Right atrium auricular region (tissue), 2 donors: ENCODE measurements at places on chromosomes 12 and 14.

- H3K4me1 ChIP-seq, result no peaks in the 10 kb centered on the region
- H3K36me3 ChIP-seq, result no peaks in the 10 kb centered on the region
- DNase-seq, result no peak
- H3K27ac ChIP-seq, result no peak overlapping the region
- no peaks in the 10 kb centered on the region for H3K27me3 ChIP-seq
Measured at GRCh38 chr14:32258336-32258993, 55.4 kb upstream of the RNU6-8 start.

GRCh38 chr14:87901236-87901635 is 91.7 kb downstream of the GALC start:
- H3K27me3 ChIP-seq, result no peaks in the 10 kb centered on the region
- DNase-seq, result no peak
- H3K36me3 ChIP-seq, result no peaks in the 10 kb centered on the region
- H3K27ac ChIP-seq, result no peak overlapping the region

DNA sequence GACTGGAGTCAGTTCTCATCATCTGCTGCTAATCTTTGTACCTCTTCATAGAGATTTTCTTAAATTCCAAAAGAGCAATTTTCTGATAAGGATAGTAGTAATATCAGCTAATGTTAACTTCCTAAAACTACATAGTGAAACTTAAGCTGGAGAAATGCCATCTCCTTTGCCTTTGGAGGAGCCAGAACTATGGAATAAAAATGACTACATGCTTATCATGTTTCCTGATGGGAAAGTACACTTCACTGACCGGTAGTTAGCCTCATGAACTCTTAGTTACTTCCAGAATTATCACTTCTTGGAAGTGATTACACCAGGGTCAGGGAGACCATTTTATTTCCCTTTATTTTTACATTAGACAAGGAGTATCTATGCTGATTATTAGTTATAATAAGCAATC is 1222.1 kb upstream of the TMEM132C start:
- H3K4me3 ChIP-seq, result no peak overlapping the region
- H3K36me3 ChIP-seq, result no peaks in the 10 kb centered on the region
- no peak for DNase-seq
- H3K4me1 ChIP-seq, result no peaks in the 10 kb centered on the region
- no peak overlapping the region for H3K27ac ChIP-seq

GRCh38 chr12:78101113-78101876 is 270.6 kb downstream of the NAV3 start:
- H3K36me3 ChIP-seq, result no peaks in the 10 kb centered on the region
- no peak for DNase-seq
- no peak overlapping the region for H3K27ac ChIP-seq
- no peak overlapping the region for H3K4me3 ChIP-seq
- H3K27me3 ChIP-seq, result no peaks in the 10 kb centered on the region

DNA sequence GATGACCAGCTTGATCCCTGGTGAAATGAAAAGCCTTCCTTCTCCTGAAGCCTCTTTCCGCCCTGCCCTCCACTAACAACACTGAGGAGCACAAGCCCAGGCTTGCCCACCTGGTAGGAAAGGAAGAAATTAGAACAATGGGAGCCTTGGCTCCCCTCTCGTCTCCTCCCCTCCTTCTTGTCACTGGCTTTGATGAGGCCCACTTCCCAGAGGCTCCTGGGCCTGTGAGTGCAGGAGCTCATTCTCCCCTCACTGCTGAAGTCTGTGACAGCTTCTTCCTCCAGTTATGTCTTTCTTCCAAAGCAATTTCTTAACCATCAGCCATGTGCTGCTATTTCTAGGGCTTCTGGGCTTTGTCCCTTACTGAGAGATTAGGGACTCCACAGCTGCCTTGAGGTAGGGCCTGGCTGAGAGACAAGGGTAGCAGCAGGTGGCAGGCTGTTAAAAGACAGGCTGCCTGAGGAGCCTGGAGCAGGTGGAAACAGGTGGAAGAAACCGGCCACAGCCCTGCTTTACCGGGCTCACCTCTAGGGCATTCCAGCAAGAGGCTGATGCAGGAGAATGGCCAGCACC is 53.6 kb upstream of the SRSF5 start:
- H3K4me3 ChIP-seq, result no peak overlapping the region
- peak overlapping the region; percentile 29 for H3K27ac ChIP-seq
- peaks cover 54% of the 10 kb centered on the region for H3K4me1 ChIP-seq

GRCh38 chr12:7271893-7272514 is 31.9 kb upstream of the ACSM4 start:
- H3K4me1 ChIP-seq, result no peaks in the 10 kb centered on the region
- H3K27me3 ChIP-seq, result no peaks in the 10 kb centered on the region
- H3K27ac ChIP-seq, result no peak overlapping the region
- no peak overlapping the region for H3K4me3 ChIP-seq

GRCh38 chr12:108568338-108569154 is 6.2 kb downstream of the ISCU start:
- peaks cover 58% of the 10 kb centered on the region for H3K36me3 ChIP-seq
- no peak for DNase-seq
- no peak overlapping the region for H3K4me3 ChIP-seq
- no peaks in the 10 kb centered on the region for H3K4me1 ChIP-seq
- no peaks in the 10 kb centered on the region for H3K27me3 ChIP-seq
- H3K27ac ChIP-seq, result peak overlapping the region; percentile 13

DNA sequence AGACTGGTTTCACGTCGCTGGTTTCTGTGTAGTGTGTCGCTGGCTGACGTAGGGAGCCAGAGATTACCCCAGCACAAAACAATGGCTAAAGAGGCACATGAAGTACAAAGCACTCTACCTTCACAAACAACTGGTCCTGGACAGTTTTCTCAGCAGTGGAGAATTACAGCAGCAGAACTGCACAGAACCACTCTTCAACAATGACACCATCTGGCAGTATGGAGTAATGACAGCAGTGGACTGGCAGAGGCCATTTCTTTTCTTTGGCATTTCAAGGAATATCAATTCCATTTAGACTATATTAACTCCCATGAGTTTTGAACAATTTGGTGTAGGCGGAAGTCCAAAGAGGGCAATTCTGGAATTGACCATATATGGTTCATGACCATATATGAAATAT is 1074.1 kb downstream of the AACS start:
- H3K27me3 ChIP-seq, result no peaks in the 10 kb centered on the region
- H3K27ac ChIP-seq, result no peak overlapping the region
- DNase-seq, result no peak
- no peaks in the 10 kb centered on the region for H3K4me1 ChIP-seq
- no peak overlapping the region for H3K4me3 ChIP-seq
- H3K36me3 ChIP-seq, result no peaks in the 10 kb centered on the region

DNA sequence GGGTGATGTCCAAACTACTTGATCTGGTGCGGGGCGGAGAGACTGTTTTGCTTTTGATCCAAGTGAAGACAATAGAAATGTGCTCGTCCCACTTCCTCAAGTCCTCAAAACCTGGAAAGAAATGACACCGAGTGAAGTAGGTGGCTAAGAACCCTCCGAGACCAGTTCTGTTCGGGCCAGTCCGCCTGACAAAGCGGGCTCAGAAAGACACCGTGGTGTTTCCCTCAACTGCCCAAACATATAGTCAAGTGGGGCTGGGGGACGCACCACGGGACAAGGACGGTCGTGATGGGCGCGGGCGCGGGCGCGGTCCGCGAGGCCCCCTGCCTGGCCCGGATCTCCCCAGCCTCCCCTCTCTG is 1.6 kb downstream of the PHLDA1 start:
- peak overlapping the region; percentile 88 for H3K4me3 ChIP-seq
- no peaks in the 10 kb centered on the region for H3K27me3 ChIP-seq
- H3K27ac ChIP-seq, result peak overlapping the region; percentile 93
- DNase-seq, result no peak
- peaks cover 21% of the 10 kb centered on the region for H3K4me1 ChIP-seq

- no peak overlapping the region for H3K4me3 ChIP-seq
- DNase-seq, result no peak
- no peaks in the 10 kb centered on the region for H3K27me3 ChIP-seq
Measured at GRCh38 chr14:21486640-21487087, 9.7 kb downstream of the TOX4 start.

GRCh38 chr12:118689793-118690192 is 291.5 kb upstream of the SRRM4 start:
- no peak overlapping the region for H3K4me3 ChIP-seq
- no peaks in the 10 kb centered on the region for H3K27me3 ChIP-seq
- H3K4me1 ChIP-seq, result no peaks in the 10 kb centered on the region
- no peak for DNase-seq
- no peaks in the 10 kb centered on the region for H3K36me3 ChIP-seq

- no peak for DNase-seq
- H3K27ac ChIP-seq, result no peak overlapping the region
- no peaks in the 10 kb centered on the region for H3K27me3 ChIP-seq
- peaks cover 4% of the 10 kb centered on the region for H3K4me1 ChIP-seq
- H3K36me3 ChIP-seq, result no peaks in the 10 kb centered on the region
Measured at GRCh38 chr12:29547864-29548263, 50.4 kb upstream of the OVCH1 start.

DNA sequence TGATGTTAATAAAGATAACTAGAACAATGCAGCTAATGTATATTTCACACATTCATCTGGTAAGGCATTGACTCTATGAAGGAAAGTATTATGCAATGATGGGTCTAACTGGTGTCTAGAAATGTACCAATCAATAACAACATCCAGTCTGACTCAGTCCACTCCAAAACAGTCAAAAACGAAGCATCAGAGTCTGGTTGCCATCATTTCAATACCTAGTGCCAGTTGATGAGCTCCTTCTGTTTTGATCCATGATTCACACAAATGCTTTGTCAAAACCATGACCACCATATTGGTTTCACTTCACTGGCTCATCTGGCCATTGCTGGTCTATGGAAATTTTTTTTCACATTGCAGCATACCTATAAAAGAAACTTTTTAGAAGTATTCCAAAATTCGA is 747.2 kb upstream of the TMEM132C start:
- DNase-seq, result no peak
- no peaks in the 10 kb centered on the region for H3K4me1 ChIP-seq
- no peak overlapping the region for H3K27ac ChIP-seq
- no peak overlapping the region for H3K4me3 ChIP-seq
- H3K36me3 ChIP-seq, result no peaks in the 10 kb centered on the region
- H3K27me3 ChIP-seq, result no peaks in the 10 kb centered on the region

DNA sequence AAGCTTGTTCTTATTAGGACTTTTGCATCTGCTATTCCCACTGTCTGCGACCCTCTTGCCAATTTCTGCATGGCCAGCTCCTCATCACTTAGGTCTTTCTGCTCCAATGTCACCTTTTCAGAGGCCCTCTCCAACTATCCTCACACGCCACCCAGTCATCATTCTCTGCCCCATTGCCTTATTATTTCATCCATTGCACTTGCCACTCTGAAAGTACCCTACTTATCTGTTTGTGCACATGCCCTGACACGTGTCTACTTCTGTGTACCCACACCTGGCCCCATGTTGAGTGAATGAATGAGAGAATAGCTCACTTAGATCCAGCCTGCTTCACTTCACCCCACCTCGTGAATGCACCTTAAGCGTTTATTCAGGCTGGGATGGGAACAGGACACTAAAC is 218.7 kb upstream of the TBX3 start:
- H3K36me3 ChIP-seq, result no peaks in the 10 kb centered on the region
- H3K4me1 ChIP-seq, result no peaks in the 10 kb centered on the region
- H3K27ac ChIP-seq, result no peak overlapping the region
- DNase-seq, result no peak

DNA sequence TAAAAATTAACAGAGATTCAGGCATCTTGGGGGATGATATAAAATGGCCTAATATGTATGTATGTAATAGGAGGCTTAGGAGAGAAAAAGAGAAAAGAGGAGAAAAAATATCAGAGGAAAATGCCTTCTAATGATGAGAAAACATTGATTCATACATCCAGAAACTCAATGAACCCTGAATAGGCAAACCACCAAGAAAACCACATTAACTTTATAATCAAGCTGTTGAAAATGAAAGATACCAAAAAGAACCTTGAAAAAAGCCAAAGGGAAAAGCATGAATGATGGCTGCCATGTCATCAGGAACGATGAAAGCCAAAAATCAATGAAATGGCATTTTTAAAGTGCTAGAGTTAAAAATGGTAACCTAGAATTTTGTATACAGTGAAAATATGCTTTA is 180.2 kb downstream of the EPS8 start:
- no peak for DNase-seq
- H3K27me3 ChIP-seq, result no peaks in the 10 kb centered on the region
- H3K27ac ChIP-seq, result no peak overlapping the region
- no peak overlapping the region for H3K4me3 ChIP-seq

- no peak overlapping the region for H3K4me3 ChIP-seq
- no peaks in the 10 kb centered on the region for H3K27me3 ChIP-seq
- no peak overlapping the region for H3K27ac ChIP-seq
- H3K4me1 ChIP-seq, result peaks cover 20% of the 10 kb centered on the region
- H3K36me3 ChIP-seq, result no peaks in the 10 kb centered on the region
Measured at GRCh38 chr14:25116607-25117006, 66.7 kb upstream of the STXBP6 start.

- no peak overlapping the region for H3K27ac ChIP-seq
- no peaks in the 10 kb centered on the region for H3K36me3 ChIP-seq
- no peaks in the 10 kb centered on the region for H3K27me3 ChIP-seq
- no peak overlapping the region for H3K4me3 ChIP-seq
- peaks cover 4% of the 10 kb centered on the region for H3K4me1 ChIP-seq
Measured at GRCh38 chr14:60348211-60348610, 99.2 kb downstream of the PPM1A start.

GRCh38 chr12:9761419-9761781 is 699 bp upstream of the CD69 start:
- H3K4me1 ChIP-seq, result no peaks in the 10 kb centered on the region
- DNase-seq, result no peak
- no peak overlapping the region for H3K4me3 ChIP-seq
- H3K27ac ChIP-seq, result no peak overlapping the region
- no peaks in the 10 kb centered on the region for H3K36me3 ChIP-seq

DNA sequence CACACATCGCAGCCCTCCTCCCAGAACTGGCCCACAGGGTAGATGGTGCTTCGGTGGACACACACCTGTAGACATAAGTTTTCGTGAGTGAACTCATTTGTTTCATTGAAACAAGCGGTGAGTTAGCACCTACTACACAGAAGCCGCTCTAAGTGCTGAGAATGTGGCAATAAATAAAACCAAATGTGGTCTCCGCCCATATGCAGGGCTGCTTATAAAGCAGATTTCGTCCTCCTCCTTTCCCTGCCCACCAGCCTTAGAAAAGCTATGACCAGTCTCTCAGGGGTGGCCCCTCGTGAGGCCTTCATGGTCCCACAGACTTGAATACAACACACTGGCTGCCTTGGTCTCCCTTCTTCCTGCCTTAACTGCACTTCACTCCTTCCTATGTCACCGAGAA is 31.1 kb upstream of the ANO2 start:
- H3K36me3 ChIP-seq, result peaks cover 9% of the 10 kb centered on the region
- no peak overlapping the region for H3K4me3 ChIP-seq
- no peak overlapping the region for H3K27ac ChIP-seq
- H3K27me3 ChIP-seq, result no peaks in the 10 kb centered on the region
- DNase-seq, result no peak
- no peaks in the 10 kb centered on the region for H3K4me1 ChIP-seq
